ENCODE measurements at places on chromosomes 3 and 15.

DNA sequence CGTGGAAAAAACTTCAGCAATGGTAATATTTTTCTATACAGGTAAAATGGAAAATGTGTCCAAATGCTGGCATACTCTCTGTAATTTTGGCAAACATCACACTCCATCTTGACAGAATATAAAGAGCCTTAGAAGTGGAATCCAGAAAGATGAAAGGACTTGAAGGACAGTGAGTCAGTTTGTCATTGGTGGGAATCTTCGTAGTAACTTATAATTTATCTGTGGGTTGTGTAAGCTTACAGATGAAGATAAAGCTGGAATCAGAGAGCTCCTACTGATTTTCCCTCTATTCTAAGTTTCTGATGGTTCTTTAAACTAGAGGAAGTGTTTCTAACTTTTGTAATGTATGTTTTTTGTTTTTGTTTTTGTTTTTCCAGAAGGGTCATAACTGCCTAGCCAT is 8.7 kb upstream of the PDZRN3 start:
- DNase-seq, result no peak

GRCh38 chr3:197027151-197027895 is 2.3 kb downstream of the MELTF start:
- DNase-seq, result no peak

GRCh38 chr3:24740326-24740725 is 245.7 kb upstream of the THRB start:
- no peak for DNase-seq

DNA sequence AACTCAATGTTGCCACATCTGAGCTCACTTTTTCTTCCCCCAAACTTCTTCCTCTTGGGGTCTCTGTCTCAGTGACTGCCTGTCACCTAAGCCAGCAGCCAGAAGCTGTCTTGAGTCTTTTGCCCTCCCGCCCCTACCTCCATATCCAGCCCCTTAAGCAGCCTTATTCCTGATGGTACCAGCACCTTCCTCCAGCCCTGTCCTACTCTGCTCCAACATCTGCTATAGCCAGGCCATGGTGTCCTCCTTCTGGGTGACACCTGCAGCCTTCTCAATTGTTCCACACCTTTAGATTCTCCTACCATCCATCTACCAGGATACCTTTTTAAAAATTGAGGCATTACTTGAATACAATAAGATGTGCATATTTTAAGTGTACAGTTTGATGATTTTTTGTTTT is 53.8 kb downstream of the EPHB3 start:
- DNase-seq, result no peak

DNA sequence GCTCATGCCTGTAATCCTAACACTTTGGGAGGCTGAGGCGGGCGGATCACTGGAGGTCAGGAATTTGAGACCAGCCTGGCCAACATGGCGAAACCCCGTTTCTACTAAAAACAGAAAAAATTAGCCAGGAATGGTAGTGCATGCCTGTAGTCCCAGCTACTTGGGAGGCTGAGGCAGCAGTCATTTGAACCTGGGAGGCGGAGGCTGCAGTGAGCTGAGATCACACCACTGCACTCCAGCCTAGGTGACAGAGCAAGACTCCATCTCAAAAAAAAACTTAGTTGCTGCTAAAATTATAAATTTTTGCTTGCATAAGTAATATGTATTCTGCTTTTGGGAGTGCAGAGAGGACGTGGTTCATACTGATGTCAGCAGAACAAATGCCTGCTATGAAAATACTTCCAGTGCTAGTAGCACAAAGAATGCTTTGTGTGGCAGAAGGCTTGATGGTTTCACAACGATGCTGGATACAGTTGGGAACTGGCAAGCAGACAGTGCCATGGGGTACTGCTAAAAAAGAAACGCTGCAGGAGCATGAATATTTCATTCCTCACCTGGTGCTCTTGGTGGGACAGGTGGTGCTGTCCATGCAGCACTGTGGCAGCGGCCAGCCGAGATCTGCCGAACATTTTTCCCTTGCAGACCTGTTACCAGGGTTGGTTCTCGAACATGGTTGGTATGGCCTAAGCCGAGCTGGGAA is 31.1 kb downstream of the FBXL22 start:
- no peak for DNase-seq

GRCh38 chr15:27062951-27063350 is 92.0 kb downstream of the GABRG3 start:
- DNase-seq, result no peak

DNA sequence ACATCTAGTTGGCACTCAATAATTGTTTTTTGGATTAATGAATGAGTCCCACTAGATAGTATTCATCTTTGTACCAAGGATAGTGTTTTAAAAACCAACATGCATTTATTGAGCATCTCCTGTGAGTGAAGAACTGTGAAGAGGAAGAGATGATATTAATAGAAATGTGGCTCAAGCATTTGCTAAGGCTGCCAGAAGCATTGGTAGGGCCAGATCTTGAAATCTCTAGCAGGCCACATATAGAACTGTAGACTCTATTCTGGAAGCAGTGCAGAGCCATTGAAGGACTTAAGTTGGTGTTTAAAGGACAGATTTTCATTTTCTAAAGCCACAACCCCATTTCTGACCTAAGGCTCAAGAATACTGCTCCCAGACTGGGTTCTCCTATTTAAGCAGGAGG is 99.0 kb downstream of the NEK11 start:
- DNase-seq, result no peak

DNA sequence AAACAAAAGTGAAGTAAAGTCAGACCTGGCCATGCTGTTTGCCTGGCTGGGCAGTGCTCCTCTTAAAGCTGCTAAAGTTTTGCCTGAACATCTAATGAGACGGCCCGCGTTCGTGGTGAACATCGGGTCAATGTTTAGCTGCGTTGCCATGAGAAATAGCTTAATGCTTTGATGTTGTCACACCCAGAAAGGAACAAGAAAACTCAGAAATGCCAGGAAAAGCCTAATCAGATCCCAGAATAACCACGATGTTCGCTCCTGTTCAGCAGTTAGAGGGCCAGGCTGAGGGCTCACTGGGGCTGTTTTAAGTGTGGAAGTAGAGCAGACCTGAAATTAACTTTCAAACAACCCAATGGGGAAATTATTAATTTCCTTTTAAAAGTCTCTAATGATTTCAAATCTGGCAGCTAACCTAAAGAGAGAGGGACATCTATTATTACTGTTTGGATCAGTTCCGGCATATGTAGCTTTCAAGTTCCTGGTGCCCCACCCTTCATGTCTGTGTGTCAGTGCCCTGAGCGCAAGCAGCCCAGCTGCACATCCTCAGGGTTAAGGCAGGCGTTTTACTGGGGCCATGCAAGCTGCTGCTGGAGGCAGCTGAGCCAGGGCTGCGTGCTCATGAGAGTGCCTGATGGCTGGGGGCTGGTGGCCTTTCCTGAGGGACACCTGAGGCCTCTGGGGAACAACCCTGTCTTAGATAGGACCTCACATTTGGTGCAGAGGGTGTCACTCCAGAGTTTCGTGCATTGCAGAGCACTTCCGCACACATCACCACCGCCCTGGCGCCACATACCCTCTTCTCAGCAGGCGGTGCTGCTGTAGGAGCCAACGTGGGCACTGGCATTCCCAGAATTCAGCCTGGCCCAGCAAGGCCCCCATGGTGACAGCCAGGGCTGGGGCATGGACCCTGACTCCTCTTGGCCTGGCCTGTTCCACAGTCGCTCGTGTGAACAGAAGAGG is 76.6 kb downstream of the LRRK1 start:
- no peak for DNase-seq

- no peak for DNase-seq
These were observed 158.6 kb downstream of the UACA start for GRCh38 chr15:70604666-70605315.

GRCh38 chr3:2511356-2511755 is 412.7 kb downstream of the CNTN4 start:
- DNase-seq, result no peak

- no peak for DNase-seq
These were observed 36.9 kb upstream of the GOLGB1 start for GRCh38 chr3:121786485-121786884.

GRCh38 chr15:67022587-67023105 is 42.8 kb upstream of the SMAD3 start:
- DNase-seq, result no peak

GRCh38 chr3:191631496-191631895 is 170.5 kb downstream of the PYDC2 start:
- DNase-seq, result no peak

GRCh38 chr3:187966636-187967406 is 187.1 kb upstream of the LPP start:
- no peak for DNase-seq

DNA sequence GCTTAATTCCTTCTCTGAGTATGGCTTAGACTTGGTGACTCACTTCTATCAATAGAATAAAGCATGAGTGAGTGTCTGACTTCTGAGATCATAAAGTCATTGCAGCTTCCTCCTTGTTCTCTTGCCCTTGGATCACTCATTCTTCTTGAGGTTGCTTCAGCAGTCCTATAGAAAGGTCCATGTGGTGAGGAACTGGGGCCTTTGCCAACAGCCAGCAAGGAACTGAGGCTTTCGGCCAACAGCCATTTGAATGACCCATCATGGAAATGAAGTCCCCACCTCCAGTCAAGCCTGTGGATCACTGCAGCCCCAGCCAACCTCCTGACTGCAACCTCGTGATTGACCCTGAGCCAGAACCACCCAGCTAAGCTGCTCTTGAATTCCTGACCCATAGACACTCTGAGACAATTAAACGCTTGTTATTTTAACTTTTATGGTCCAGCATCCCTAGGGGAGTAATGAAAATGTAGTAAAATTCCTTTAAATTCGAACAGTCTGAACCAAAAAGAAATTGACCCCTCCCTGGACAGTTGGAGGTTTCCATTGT is 84.5 kb downstream of the WDR76 start:
- peak; percentile 65 for DNase-seq

DNA sequence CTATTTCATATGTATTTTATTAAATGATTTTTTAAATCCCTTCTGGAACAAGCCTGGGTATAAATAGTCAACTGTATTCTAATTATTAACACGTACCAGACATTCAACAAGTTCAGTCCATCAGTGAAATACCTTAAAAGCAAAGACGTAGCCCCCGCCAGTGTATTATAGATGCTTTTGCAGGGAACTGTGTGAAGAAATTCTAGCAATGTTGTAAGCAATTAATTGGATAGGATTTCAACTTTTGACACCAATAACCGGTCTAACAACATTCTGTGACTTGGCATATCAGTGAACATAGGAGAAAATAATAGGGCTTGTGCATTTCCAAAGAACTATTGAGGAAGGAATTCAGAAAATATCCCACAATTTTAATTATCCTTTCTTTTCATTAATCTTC is 67.2 kb upstream of the TGFBR2 start:
- no peak for DNase-seq

GRCh38 chr15:36364377-36364776 is 215.0 kb upstream of the CDIN1 start:
- no peak for DNase-seq

GRCh38 chr15:40233727-40234577 is 4.9 kb upstream of the PAK6 start:
- no peak for DNase-seq

DNA sequence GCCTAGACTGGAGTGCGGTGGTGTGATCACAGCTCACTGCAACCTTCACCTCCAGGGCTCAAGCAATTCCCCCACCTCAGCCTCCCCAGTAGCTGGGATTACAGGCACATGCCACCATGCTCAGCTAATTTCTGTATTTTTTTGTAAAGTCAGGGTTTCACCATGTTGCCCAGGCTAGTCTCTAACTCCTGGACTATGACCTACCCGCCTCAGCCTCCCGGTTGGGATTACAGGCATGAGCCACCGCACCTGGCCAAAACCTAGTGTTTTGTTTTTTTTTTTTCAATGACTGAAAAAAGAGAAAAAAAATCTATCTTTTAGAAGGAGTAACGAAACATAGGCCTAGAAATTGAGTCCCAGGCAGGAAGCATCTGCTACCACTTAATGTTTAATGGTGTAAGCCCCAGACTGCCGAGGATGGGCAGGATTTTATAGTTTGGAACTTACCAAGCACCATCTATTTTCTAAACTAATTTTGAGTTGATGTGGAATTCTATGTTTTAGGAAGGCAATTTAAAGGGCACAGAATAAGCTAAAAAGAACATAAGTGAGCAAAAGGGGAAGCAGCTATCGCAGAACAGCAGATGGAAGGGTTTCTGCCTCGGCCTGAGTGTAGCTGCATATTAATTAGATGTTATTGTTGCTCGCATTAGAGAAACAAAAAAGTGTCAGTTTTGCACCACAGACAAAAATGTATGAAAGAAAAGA is 24.2 kb upstream of the CA12 start:
- DNase-seq, result no peak

DNA sequence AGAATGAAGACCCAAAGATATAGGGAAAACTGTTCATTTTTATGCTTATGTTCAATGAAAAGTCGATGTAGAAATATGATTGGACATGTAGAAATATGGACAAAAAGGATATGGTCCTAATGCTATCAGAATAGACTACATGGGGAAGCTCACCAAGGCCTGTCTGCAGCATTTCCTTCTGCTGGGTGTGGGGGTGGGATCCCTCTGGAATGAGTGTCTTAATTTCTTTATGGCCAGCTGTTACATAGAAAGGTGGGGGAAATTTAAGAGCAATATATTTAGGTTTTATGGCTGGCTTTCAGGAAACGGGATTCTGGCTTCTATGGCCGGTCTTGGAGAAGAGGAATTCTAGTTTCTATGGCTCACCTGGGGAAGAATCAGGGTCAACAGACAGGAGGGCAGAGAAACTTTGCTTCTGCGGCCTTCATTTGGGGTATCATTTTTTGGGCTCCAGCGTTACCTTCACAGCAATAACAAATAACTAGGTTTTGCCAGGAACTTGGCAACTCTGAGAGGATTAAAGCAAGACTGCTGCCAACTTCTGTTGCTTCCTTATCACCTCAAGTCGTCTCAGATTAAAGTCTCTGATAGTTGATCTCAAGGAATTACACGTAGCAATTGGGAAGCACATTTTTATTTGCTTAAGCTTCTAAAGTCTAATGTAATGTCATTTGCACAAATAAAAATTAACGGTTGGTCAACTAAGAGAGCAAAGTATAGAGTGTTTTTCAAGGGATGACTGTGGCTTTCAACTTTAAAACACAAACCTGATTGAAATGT is 57.0 kb upstream of the GATM start:
- no peak for DNase-seq

DNA sequence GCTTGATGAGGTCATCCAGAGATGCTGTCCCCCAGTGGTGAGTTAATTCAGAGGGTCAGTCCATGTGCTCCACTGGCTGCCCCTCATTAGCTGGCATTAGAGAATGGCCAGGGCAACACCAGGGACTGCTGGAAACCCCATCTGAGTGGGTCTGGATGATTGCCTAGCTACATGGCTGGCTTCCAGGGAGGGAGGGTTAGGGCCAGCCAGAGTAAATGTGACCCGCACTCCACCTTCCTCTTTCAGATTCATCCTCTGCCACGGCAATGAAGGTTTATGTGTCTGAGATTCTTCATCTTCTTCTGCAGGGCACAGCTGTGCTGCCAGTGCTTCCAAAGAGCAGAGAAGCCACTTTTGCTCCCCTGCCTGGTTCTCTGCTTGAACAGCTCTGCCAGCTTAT is 391.9 kb downstream of the OCA2 start:
- DNase-seq, result no peak

GRCh38 chr3:127547761-127548605 is 42.5 kb downstream of the TPRA1 start:
- no peak for DNase-seq

All from fibroblast of skin of left biceps (primary cell).